Neural crest cell (in vitro differentiated cells): ENCODE measurements at places on chromosomes 4 and X.
A peak's percentile ranks its signal among the peaks of the same experiment; 100 is the strongest.

DNA sequence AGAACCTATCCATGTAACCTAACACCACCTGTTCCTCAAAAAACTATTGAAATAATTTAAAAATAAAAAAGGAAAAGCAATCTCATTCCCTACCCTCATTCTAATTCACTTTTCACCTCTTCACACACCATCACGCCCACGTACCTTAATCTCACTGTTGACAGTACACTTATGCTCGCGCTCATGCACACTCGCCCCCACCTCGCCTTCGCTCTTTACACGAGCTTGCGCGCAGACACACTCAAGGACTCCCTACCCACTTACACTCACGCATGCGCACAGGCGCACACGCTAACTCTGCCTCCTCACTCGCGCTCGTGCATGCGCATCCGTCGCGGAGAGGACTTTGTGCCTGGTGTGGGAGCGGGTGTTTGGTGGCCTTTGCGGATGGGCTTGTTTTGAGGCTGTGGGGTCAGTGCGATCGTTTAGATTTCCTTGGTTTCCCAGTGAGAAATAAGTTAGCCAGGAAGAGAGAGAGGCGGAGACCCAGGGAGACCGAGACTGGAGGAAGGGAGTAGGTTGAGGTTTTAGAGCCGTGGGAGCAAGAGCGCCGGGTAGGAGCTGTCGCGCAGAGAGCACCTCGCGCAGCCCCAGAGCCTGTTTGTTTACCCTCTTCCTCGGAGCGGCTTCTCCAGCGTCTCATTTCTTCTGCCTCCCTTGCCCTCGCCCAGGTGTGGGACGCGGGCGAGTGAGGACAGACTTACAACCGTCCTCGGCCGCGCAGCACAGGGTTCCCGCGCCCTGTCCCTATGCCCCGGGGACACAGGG is 8.1 kb upstream of the GSX2 start:
- no peak for DNase-seq

GRCh38 chr4:55561889-55562288 is 15.2 kb upstream of the CLOCK start:
- no peak for DNase-seq

GRCh38 chrX:153864101-153864500 is 21.9 kb downstream of the L1CAM start:
- DNase-seq = no peak

DNA sequence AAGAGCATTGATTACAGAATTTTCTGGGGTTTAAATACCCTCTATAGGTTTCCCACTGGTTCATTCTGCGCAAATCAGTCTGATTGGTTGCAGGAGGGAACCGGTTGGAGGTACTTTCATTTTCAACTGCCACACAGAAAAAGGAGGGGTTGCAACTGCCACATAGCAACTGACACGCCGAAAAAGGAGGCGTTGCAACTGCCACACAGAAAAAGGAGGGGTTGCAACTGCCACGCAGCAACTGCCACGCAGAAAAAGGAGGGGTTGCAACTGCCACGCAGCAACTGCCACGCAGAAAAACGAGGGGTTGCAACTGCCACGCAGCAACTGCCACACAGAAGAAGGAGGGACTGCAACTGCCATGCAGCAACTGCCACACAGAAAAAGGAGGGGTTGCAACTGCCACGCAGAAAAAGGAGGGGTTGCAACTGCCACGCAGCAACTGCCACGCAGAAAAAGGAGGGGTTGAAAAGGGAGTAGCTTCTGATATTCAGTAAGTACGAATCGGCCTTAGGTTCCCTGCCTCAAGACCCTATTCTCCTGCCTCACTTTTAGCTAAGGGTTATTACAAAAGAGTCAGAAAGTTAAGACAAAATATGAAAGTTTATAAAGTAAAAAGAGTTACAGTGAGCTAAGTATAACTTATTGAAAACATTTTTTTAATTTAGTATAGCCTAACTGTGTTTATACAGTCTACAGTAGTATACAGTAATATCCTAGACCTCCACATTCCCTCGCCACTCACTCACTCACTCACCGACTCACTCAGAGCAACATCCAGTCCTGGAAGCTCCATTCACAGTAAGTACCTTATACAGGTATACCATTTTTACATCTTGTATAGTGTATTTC is 431.8 kb downstream of the KCTD8 start:
- no peak for DNase-seq

- DNase-seq = no peak
Observed at GRCh38 chr4:71239365-71239764, 99.5 kb upstream of the SLC4A4 start.

- DNase-seq = no peak
Observed at GRCh38 chr4:163161536-163162205, 5.0 kb downstream of the NAF1 start.

DNA sequence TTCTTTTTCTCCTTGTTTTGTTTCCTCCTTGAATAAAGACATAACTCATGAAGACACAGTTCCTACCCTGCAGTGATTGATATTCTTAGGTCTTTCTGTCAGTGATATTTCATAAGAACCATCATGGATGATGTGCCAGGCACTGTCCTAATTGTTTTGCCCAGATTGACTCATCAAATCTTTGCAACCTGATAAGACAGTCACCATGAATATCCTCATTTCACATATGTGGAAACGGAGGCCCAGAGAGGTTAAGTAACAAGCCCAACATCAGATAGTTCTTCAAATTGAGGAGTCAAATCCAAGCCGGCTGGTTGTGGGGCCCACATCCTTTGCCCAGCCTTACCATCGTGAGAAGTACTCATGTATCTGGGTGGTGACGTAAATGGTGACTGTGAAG is 69.9 kb downstream of the SEL1L3 start:
- DNase-seq = no peak

- no peak for DNase-seq
Observed at GRCh38 chr4:137635108-137635507, 102.8 kb upstream of the PCDH18 start.

GRCh38 chrX:153643431-153644351 is 3.3 kb upstream of the DUSP9 start:
- DNase-seq = no peak

- DNase-seq = no peak
Observed at GRCh38 chr4:78922207-78922606, 17.0 kb downstream of the PAQR3 start.

DNA sequence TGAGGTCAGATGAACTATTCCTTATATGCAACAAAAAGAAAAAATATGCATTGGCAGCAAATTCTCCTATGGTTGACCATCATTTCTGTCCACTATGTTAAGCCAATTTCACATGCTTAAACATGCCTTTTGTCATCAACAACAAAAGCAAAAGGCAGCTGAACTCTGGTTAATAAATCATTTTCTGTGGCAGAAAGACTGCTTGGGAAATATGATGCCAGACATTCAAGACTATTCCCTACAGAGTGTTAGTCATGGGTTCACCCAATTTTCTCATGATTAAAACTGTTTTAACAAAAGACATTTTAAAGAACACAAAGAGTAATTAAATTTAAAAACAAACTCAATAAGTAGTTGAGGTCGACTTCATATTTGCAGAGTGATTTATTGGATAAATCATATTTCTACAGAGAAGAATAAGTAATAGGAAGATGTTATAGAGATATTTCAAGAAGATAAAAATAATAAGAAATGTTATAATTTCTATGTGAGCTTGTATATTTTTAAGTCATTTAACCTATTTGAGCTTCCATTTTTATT is 890.6 kb downstream of the STPG2 start:
- no peak for DNase-seq

GRCh38 chr4:12170308-12170707 is 741.6 kb upstream of the HS3ST1 start:
- DNase-seq = no peak

GRCh38 chr4:74181219-74181618 is 23.3 kb downstream of the MTHFD2L start:
- no peak for DNase-seq

GRCh38 chrX:136204571-136204970 is 46.6 kb downstream of the MAP7D3 start:
- DNase-seq = no peak

GRCh38 chr4:144583658-144584057 is 62.3 kb upstream of the HHIP start:
- DNase-seq = no peak

- DNase-seq = peak; percentile 57
Observed at GRCh38 chrX:152632445-152633097, 5.1 kb upstream of the GABRQ start.

DNA sequence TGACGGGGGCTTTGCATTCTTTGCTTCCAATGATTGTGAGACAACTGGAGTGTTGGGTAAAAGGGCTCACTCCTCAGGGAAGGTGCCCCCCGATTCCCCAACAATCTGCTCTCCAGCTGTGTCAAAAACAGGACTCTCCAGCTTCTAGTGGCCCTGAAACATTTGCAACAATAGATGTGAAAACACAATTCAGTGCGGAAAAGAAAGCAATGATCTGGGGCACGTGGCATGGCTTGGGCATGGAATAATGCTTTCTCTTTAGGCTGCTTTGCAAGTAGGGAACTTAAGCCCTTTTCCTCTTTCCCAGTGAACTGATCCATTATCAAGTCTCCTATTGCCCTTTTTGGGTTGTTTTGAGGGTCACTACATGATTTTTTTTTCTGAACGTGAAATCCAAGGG is 239.9 kb downstream of the C4orf33 start:
- DNase-seq = no peak

DNA sequence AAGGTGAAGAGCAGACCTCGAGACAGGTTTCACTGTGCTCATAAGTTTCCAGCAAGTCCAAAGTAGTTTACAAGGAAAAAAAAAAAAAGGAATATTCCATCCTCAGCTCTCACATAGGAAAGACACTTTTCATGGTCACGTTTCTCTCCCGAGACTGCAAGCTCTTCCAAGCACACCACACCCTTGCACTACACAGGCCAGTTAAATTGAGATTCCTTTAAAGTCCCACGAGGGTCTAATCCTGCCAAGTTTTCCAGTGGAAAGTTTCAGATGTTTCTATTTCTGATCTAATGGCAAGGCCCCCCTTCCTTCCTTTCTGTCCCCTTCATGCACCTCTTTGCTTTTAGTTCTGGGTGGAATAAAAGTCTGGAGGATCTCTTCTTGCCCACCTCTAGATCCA is 67.9 kb upstream of the PCDH19 start:
- DNase-seq = no peak

- no peak for DNase-seq
Observed at GRCh38 chrX:154508384-154508745, 7.7 kb downstream of the FAM3A start.
